ENCODE measurements at places on chromosomes 3 and 15.

DNA sequence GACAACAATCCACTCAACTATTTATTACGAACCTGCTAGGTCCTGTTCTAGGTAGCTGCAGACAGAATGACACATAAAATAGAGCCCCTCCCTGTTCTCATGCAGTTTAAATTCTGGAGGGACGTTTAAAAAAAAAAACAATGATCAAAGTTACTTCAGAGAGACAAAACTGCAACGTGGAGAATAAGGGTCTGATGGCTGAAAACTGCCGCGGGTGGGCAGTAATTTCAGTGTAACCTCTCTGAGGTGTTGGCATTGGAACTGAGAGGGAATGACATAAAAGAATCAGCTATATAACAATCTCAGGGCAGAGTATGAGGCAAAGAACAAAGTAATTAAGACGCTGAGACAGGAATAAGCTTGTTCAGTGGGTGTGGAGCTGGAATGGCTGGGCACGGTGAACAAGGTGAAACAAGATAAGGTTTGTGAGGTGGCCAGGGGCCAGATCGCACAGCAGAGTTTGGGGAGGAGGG is 19.5 kb downstream of the TBL1XR1 start:
- DNase-seq: no peak

GRCh38 chr15:66925721-66926120 is 139.7 kb upstream of the SMAD3 start:
- no peak for DNase-seq

- DNase-seq: no peak
Measured at GRCh38 chr15:41690636-41691035, 30.4 kb downstream of the MGA start.

- DNase-seq: no peak
Measured at GRCh38 chr3:160400030-160400701, 716 bp downstream of the SMC4 start.

DNA sequence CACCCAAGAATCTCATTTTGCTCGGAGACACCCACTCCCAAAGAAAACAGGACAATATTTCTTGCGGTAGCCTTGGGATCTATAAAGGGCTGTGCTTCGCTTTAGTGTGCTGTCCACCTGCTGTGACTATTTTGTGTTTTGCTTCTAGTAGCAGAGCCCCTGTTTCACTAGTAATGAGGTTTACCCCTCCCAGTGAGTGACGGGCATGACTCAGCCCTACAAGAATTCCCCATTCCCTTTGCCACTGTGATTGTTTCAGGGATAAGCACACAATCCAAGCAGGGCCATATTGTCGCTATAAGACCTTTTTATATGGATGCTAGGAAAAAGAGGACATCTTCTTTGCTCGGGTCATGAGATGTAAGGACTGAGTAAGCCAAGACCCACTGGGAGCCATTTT is 62.5 kb upstream of the FOXB1 start:
- no peak for DNase-seq

DNA sequence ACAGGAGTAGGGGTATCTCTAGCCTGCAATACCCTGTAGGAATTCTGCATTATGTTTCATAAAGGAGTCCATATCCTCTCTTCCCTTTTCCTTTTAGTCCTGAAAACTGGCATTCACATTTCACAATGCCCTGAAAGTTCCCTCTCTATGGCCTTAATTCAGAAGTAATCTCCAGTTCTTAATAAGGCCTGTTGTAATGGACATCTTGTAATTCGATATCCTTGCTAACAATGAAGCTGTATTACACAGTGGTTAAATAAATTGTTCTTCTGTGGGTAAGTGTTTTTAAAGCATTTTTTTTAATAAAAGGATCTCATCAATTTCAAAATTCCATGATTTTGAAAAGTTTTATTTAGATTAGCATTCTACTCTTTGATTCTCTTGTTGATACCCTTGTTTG is 34.3 kb upstream of the NEO1 start:
- no peak for DNase-seq

DNA sequence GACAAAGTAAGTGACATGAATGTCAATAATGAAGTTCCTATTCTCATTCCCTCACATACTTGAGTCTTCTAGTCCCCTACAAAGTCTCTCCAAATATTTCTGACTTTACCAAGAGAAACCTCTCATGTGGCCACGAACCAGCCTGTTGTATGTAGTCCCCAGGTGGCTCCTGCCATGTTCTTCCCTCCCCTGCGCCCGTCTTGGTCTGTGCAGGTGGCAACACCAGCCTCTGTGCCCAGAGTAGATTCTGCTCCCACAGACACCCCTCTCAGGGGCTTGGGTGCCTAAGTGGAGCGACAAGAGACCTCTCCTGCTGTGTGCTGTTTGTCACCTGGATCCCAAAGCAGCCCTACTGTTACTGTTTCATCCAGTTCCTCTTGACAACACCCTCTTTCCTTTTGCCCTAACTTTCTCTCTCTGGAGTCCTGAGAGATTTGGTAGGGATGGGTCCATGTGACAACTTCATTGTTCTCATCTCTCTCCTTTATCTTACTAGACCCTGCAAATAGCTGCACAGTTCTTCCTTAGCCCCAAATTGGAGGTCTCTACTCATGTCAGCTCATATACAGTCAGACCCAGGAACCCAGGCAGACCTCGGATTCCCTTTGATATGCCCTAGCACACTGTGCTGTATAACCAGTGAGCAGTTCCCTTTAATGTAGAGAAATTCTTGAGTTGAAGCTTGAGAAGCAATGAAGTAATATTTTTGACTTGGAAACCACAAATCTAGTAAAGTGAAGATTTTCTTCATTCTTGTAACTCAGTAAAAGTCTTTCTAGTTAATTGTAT is 56.9 kb downstream of the POLR2M start:
- DNase-seq: no peak

DNA sequence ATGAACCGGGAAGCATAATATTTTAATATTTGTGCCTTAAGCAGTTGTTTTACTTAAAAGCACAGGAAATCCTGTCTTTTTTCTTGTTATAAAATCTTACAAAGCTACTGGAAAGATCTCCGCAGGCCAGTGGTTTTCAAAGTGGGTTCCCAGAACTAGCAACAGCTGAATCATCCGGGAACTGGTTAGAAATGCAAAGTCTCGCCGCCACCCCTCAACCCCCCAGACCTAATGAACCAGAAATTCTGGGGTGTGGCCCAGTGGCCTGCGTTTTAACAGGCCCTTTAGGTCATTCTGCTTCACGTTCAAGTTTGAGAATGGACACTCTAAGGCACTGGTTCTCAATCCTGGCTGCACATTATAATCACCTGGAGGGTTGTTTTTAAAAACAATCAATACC is 74.7 kb downstream of the PDZRN3 start:
- no peak for DNase-seq

DNA sequence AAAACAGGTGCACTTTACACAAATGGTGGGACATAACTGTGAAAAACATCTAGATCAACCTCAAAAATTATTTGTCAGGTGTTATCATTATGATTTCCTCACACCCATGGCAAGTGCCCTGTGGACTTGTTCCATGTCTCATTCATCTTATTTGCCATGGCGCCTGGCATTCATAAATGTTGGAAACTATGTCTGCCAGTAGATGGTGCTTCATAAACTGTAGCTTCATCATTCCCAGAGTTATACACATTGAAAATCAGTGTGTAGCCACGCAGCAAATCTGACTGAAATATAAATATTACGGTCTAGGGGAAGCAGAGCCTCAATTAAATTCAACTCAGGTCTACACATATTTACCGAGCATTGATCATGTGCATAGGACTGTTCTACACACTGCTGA is 90.7 kb downstream of the IMPG2 start:
- no peak for DNase-seq

DNA sequence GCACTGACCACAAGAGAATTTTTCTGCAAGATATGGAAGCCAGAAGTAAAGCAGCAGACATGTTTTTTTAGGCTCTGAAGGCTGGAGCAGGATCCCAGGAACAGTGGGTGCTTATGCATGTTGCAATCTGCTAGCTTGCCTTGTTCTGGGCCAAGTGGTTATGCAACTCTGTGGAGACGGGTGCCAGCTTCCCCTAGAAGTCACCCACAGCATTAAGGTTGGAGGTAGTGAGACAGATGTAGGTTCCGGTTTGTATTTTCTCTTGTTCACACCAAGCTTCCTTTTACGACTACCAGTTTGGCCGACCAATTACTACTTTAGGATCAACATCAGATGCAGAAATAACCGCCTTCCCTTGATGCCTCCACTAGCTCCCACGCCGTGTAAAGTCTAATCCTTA is 11.1 kb downstream of the DPH3 start:
- no peak for DNase-seq

DNA sequence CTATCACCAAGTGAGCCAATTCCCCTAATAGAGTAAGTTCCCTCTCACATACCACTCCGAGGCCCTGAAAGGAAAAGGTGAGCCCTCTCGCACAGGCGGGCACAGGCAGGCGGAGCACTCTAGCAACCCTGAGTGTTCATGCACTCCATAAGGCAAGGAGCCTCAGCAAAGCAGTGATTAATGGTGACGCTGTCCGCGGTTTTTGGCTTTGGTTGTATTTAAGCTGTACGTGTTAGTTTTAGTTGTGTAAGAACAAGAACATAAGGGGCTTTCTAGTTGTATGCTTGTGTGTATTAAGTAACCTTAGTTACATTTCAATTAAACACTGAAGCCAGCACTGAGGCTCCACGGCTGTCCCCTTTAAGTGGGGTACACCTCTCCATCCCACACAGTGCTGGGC is 33.1 kb downstream of the KLHL25 start:
- DNase-seq: no peak

GRCh38 chr3:49942651-49943050 is 2.7 kb downstream of the RBM6 start:
- no peak for DNase-seq

- no peak for DNase-seq
Measured at GRCh38 chr3:115068799-115069198, 78.3 kb downstream of the ZBTB20 start.

GRCh38 chr15:66364944-66365528 is 8.6 kb upstream of the TIPIN start:
- no peak for DNase-seq

DNA sequence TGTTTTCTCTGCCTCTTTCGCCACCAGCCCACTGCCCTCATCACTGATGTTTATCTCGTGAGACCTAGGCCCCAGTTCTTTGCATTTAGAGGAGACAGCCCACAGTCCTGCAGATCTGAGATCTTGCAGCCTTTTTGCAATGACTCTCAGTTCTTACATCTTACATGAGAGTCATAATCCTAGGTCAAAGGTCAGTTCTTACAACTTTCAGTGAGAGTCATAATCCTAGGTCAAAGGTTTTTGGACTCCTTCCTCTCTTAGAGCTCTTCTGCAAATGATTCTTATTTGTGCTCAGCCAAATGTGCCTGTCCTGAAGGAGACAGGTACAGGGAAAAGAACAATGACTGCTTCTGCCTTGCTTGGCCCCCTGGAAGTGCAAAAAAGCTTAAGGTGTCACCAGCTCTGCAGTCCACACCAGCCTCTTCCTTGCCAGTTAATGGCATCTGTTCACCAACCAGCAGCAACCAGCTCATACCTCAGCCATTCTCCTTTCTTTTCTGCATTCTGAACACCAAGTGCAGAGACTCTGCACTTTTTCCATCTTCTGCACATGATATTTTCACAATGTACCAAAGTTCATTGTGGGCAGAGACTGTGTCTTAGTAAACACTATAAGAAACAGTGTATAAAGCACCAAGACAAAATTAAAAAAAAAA is 67.1 kb downstream of the ABHD5 start:
- DNase-seq: no peak

DNA sequence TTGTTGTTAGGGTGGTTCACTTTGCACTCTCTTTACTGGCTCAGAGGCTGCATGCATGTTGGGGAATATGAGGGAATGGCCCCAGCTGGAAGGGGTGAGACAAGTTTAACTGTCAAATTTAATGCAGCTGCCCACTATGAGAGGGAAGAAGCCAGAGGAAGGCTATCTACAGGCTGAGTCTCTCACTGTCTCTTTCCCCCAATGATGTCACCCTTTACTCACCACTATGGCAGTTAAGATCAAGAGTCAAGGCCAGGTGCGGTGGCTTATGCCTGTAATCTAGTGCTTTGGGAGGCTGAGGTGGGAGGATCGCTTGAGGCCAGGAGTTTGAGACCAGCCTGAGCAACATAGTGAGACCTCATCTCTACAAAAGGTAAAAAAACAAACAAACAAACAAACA is 12.2 kb upstream of the RBMS3 start:
- no peak for DNase-seq

DNA sequence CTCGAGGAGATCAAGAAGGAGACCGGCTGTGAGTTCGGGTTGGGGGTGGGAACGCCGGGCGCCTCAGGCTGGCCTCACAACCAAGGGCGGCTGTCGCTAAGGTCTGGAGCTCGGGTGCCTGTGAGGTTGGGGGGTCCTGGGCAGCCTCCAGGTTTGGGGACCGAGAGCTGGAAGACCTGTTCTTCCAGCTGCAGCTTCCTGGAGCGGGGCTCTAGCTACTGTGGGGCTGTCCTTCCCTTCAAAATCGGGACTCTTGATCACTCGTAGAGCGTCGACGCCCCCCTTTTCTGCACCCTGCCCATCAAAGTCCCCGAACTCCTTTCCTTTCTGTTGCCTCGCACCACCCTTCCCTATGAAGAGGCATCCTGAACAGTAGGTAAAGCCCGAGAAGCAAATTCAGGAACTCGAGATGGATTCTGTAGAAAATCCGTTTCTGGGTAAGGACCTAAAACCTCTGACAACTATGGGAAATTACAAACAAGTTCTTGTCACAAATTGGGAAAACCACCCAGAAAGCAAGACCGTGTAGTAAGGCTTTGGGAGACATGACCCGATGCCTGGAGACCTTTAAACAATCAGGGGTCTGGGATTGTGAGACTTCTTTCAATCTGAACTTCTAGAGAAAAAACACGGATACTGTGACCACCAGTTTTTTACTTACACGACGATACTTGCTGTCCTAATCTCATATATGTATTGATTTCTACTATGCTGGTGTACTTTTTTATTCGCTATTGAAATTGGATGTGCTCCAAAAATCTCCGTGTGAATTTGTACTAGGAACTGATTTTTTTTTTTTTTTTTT is 556 bp downstream of the CHP1 start:
- DNase-seq: no peak

DNA sequence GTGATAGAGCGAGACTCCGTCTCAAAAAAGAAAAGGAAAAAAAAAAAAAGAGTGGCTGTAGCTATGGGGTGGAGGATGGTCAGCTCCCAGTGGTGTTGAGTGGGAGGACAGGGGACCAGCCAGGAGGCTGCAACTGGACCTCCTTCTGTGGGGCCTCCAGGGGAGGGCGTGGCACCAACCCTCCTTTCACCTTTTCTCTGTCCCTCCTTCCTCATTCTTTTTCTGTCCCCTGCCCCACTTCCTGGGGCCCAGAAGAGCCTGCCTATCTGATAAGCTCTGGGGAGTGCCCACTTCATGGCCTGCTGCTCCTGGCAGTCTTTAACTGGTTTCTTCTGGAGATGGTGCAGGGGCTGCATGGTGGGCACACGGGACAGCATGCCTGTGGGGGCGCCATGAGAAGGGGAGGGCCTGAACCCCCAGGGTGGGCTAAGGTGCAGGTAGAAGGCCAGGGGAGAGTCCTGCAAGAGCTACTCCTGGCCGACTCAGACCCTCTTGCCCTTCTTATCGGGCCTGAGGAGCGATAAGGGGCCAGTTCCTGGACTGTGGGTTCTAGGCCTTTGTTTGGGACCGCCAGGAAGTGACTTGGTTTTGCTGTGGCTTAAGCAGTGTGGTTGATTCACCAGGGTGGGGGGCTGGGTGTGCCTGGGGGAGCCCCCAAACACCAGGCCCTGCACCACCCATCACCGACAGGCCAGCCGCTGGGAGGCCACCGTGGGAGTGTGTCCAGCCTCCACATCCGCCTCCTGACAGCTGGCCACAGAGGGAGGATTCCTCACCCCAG is 49.4 kb upstream of the FLNB start:
- no peak for DNase-seq

Measured in NCI-H1694 (cell line).